ENCODE measurements at places on chromosomes 11 and 22. TPM values are rescaled to one million over a fixed set of nuclear protein-coding genes. Genes with fewer than 3 reads are reported as not detected.

CARD10 gene
- total RNA-seq = 61.6 TPM

PDHX gene
- 27.4 TPM for total RNA-seq

DERL3 gene
- total RNA-seq = 1.3 TPM

MMP13 gene
- not detected for total RNA-seq

GRCh38 chr11:47355283-47356128, 3.0 kb upstream of the MYBPC3 start:
- DNase-seq = peak; percentile 97

GRCh38 chr11:69892237-69892985, 73.2 kb upstream of the FGF3 start:
- peak; percentile 21 for DNase-seq

DNA sequence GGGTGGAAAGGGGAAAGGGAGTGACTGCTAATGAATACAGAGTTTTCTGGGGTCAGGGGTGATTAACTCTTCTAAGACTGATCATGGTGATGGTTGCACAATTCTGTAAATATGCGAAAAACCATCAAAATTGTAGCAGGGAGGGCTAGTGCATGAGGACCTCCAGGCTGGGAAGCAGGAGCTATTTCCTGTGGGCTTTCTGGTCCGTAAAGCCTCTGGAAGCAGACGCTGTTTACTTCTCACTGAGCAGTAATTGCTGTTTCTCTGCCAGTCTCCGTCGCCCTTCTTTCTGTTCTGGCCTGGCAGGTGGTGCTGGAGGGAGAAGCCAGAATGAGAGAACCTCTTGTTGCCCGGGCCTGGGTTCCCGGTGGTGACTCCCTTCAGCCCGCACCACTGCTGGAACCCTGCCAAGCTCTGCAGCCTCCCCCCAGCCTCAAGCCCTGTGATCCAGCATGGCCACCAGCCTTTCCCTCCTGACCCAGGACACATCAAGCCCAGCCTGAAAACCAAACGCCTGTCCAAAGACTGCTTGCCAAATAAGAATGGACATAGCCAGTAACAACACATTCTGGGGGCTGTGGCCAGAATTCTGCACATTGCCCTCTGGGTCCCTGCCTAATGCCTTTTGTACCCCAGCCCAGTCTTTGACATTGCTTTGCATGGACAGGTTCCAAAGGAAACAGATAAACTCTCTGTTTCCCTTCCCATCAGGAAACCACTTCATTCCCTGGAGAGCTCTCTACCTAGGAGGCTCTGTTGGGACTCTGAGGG, 201.0 kb upstream of the NAV2 start:
- DNase-seq = peak; percentile 53

DNA sequence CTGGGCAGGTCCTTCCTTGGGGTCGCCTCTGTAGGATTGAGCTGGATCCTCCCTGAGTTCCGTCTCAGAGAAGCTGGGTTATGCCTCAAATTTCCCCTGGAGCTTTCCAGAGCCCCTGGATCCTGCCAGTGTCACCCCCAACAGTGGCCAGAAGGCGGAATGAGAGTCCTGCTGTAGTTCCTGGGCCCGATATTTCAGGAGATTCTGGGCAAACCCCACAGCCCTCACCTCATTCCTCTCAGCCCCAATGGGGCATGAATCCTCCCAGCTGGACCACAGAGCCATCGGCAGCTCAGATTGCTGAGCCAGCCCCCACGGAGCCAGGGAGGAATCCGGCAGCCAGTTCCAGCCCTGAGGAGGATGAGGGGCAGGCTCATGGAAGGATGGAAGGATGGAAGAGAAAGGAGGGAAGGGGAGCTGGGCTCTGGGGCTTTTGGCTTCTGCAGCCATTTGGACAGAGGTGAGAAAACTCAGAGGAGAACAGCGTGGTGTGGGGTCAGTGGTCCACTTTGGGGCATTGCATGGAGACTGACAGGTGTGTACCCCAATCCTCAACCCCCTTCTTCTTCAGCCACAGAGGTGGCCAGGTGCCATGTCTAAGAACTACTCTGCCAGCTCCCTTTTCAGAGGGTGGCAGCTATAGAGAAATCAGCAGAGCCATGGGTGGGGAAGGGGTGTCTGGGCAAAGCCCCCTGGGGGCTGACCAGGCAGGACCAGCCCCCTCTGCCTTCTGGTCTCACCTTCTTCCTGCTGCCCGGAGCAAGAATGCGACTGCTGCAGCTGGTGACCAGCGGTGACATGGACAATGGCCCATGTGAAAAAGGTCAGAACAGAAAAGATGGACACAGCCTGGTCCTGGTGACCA, 867.6 kb downstream of the TBC1D22A start:
- DNase-seq = no peak

- DNase-seq = no peak
Observed at GRCh38 chr11:64321533-64321932, 3.6 kb downstream of the PRDX5 start.

DNA sequence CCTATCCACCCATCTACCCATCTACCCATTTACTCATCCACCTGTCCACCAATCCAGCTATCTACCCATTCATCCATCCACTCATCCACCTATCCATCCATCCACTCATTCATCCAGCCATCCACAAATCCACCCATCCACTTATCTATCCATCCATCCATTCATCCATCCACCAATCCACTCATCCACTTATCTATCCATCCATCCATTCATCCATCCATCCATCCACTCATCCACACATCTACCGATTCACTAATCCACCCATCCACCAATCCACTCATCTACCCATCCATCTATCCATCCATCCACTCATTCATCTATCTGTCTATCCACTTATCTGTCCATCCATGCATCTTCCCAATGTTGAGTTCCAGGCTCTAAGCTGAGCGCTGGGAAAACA, 1.7 kb upstream of the SPI1 start:
- no peak for DNase-seq

GRCh38 chr11:131038597-131038996, 122.3 kb upstream of the SNX19 start:
- no peak for DNase-seq

GRCh38 chr11:34890089-34890488, 26.1 kb downstream of the APIP start:
- peak; percentile 45 for DNase-seq

GRCh38 chr11:70547821-70548670, 149.7 kb downstream of the CTTN start:
- no peak for DNase-seq

DNA sequence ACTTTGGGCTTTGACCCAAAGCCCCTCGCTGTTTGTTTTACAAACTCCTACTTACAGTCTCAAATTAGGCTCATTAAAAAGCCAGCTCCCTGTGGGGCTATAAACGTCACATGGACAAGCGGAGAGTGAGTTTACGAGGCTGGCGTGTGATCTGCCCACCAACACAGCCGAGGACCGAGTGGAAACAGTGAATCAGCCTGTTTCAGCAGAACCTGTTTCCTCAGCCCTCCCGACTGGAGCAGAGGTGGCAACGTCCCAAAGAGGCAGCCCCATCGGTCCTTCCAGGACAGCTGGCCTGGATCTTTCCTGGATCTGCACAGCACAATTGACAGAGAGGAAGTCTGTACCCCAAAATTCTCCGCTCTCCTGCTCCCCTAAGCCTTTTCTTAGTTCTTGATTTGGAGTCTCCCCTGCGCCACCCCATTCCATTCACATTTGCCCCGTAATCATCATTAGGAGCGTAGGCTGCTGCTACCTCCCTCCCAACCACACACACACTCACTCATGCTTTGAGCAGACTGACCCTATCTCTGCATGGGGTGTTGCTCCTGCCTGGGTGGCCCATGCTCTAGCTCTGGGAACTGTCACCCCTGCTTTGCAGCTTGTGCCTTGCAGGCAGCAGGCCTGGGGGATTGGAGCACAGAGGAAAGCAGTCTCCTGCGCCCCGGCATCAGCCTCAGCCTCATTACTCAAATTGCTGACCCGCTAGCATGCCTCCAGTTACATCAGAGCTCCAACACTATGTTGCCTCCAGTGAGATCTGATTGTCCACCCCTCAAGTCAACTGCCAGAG, 117.8 kb downstream of the NAT10 start:
- peak; percentile 13 for DNase-seq

DNA sequence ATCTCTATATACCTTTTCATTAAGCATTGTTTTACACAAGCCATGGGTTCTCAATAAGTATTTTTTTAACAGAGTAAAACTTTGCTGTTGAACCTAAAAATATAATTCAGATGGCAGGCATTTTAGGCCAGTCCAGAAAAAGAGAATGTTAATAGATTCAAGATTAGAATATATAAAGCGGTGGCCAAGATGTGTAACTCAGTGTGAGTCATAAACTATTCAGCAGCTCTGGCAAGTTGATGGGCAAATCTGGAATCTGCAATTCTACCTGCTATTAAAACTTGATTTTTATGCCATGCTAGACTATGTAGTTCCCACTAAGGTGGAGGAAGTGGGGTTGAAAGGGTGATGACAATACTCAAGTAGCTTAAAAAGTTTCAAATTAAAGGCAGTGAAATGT, 45.4 kb downstream of the CASP12 start:
- DNase-seq = no peak

GRCh38 chr11:115379528-115379927, 124.7 kb downstream of the CADM1 start:
- DNase-seq = no peak

- DNase-seq = no peak
Observed at GRCh38 chr11:87523276-87523675, 485.5 kb downstream of the TMEM135 start.

DNA sequence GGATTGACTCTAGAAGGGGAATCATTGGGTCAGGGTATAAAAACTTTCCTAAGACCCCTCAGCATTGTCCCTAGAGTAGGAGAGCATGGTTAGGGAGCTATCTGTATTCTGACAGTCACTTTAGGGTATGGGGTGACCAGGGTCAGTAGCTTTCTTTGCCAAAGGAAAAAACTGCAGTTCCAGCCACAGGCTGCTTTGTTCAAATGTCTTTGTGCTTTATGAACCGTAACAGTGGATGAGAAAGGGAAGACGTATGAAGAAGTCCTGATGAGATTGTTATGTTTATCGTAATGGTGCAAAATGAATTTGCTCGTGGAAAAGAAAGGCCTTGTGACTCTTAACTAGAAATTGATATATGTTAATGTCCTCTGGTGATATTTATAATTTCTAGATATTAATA, 30.0 kb downstream of the CYB5R2 start:
- DNase-seq = no peak

GRCh38 chr11:134647066-134647743, 235.2 kb upstream of the B3GAT1 start:
- DNase-seq = no peak

DNA sequence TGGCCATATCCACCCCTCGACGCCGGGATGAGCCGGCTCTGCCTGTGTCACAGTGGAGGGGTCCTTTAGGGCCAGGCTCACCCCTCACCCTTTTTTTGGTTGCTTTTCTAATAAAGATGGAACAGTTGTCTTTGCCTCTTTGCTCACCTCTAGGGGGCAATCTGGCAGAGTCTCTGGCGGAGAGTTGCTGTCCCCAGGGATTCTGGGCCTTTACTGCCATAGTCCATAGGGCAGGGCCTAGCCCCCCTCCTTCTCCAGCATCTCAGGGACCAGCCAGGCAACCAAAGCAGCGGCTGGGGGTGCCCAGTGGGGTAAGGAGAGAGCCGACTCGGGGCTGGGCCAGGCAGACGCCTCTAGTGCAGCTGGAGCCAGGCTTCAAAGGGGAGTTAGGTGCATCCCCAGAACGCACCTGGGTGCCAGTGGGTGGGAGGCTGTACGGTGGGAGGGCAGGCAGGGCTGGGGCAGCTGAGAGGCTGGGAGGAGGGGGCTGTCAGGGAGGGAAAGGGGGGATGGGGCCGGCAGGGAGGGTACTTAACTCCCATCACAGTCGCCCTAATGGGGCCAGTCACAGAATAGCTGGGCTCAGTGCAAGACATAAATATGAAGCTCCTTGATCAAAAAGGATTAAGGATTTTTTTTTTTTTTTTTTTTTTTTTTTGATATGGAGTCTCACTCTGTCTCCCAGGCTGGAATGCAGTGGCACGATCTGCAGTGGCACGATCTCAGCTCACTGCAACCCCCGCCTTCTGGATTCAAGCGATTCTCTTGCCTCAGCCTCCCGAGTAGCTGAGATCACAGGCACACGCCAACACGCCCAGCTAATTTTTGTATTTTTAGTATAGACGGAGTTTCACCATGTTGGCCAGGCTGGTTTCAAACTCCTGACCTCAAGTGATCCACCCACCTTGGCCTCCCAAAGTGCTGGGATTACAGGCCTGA, 2.5 kb upstream of the SUSD2 start:
- peak; percentile 32 for DNase-seq

- no peak for DNase-seq
Observed at GRCh38 chr22:30327864-30328345, 1.2 kb upstream of the TBC1D10A start.

DNA sequence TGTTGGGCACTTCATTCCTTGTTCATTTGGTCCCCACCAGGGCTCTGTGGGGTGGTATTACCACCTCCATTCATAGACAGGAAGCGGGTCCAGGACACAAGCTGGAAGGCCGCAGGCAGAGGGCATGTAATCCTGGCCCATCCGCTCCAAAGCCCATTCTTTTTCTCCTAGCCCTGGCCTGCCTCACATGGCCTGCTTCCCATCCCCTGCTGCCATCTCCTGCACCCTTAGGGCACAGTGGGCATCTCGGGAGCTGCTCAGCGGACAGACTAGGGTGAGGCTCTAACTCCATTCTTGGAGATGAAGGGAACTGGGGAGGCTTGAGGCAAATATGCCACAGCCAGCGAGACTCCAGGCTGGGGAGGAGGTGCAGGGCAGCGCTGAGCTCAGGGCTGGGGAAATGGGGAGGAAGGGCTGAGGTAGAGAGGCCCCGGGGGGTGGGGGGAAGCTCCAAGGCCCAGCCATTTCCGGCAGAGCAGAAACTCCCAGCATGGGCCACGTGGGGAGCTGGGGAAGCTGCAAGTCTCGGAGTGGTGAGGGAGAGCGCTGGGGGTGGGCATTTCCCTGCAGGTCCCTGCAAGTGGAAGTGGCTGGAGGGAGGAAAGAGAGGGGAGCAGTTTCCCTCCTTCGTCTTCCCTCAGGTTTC, 14.3 kb upstream of the BCL9L start:
- peak; percentile 34 for DNase-seq

- no peak for DNase-seq
Observed at GRCh38 chr11:5137996-5138395, at the start of gene OR52A5. Gene OR52A5, minus strand, starts transcription at chr11:5138356. Its CDS starts 5,714 bp downstream, at chr11:5132642.

- DNase-seq = no peak
Observed at GRCh38 chr11:56716379-56716854, 17.5 kb downstream of the OR9G1 start.

DNA sequence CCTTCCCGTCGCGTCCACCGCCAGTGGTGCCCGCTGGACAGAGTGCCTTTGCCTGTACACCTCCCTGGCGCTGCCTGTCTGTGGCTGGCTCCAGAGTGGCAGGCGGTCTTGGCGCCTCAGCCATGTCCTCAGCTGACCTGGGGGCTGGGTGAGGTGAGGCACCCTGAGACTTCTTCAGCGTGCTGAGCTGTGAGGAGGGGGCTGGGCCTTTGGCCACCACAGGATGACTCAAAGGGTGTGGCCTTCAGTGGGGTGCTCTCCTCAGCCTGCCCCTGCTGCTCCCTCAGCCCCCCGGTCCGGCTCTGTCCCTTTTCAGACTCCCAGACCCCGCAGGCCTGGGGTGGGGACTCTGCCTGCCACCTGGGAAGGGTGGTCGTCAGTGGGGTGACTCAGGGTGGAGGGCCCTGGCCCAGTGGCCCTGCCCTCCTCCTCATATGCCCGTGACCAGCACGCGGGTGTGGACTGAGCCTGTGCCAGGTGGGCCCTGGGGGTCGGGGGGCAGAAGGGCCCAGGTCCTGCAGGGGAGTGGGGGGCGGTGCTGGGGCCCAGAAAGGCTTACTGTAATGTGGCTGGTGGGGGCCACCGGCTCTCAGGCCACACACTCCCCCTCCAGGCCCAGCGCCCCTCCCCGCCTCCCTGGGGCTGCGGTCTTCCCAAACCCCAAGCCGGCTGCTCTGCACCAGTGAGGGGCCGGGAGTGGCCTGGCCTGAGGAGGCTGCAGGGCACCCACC, 15.9 kb downstream of the CRELD2 start:
- DNase-seq = peak; percentile 47

Data from dermis blood vessel endothelial cell (primary cell).